B cell (primary cell): ENCODE measurements at places on chromosomes 6 and 20. TPM values are rescaled to one million over a fixed set of nuclear protein-coding genes. Genes with fewer than 3 reads are reported as not detected.

DNA sequence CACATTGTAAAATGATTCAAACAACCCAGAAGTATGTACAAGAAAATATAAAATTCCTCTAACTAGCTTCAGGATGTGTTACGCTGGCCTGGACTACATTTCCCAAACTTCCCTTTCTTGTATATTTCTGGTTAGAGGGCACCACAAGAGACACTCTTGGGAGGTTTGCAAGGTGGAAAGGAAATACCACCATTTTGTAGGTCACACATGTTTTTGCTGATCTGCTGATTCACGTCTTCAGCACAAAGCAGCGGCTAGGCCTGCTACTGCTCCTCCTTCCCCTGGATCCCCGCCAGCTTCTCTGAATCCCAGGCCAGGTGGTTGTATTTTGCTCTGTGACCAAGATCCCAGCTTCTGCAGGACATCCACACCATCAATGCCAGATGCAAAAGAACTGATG is 104.2 kb downstream of the AGPAT4 start:
- H3K4me3 ChIP-seq = peak overlapping the region; percentile 15
- no peak for DNase-seq
- peaks cover 6% of the 10 kb centered on the region for H3K36me3 ChIP-seq
- peak overlapping the region; percentile 39 for H3K27ac ChIP-seq
- peaks cover 29% of the 10 kb centered on the region for H3K4me1 ChIP-seq

DNA sequence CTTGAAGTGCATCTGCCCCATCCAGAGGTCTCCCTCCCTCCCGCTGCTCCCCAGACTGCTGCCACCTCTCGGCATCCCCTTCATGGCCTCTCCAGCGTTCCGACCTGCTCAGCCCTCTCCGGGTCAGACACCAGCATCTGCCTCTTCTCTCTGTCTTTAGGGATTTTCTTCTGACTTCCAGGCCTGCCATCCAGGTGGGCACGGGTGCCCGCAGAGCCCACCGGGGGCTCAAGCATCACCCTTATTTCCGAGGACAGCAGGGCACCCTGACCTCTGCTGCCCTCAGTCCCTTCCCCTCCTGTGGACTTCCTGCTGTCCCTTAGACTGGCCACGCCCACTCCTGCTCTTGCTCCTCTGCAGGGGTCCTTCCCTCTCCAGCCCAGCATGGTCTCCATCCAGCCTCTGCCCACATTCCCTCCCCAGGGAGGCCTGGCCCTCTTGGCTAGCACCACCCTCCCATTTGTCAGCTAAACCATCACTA is 3.3 kb downstream of the NPEPL1 start:
- H3K4me3 ChIP-seq = no peak overlapping the region
- peaks cover 8% of the 10 kb centered on the region for H3K36me3 ChIP-seq
- no peak for DNase-seq
- peaks cover 8% of the 10 kb centered on the region for H3K4me1 ChIP-seq

DNA sequence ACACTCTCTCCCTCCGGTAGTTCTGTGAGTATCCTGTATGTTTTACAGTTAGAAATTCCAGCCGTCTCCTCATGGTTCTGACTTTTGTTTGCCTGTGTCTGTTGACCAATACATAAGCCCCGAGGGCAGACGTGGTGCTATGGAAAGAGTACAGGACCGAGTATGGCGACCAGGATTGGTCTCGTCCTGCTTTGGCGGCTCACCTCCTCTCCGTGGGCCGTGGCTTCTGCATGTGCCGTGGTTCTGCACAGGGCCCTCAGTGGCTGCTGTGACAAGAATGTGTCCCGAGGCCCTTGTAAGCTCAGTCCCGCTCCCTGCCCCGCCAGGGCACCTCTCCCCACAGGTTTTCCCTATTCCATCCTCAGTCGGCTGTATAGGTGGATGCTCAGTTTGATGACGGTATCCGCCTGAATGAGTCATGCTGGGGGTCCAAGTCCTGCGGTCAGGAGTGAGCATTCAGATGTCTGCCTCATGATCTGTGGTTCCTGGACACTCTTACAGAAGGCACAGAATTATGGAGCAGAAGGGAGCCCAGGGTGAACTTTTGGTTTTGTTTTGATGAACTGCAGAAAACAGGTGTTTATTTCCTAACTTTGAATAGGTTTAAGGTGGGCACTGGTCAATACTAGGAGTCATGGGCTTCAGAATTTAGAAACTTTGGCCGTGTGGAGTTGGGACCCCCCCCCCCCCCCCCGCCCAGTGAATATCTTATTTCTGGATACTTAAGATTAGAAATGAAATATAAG is 1.2 kb downstream of the ARFGAP1 start:
- DNase-seq = no peak
- H3K36me3 ChIP-seq = no peaks in the 10 kb centered on the region
- H3K4me1 ChIP-seq = peaks cover 13% of the 10 kb centered on the region
- no peak overlapping the region for H3K27ac ChIP-seq

DNA sequence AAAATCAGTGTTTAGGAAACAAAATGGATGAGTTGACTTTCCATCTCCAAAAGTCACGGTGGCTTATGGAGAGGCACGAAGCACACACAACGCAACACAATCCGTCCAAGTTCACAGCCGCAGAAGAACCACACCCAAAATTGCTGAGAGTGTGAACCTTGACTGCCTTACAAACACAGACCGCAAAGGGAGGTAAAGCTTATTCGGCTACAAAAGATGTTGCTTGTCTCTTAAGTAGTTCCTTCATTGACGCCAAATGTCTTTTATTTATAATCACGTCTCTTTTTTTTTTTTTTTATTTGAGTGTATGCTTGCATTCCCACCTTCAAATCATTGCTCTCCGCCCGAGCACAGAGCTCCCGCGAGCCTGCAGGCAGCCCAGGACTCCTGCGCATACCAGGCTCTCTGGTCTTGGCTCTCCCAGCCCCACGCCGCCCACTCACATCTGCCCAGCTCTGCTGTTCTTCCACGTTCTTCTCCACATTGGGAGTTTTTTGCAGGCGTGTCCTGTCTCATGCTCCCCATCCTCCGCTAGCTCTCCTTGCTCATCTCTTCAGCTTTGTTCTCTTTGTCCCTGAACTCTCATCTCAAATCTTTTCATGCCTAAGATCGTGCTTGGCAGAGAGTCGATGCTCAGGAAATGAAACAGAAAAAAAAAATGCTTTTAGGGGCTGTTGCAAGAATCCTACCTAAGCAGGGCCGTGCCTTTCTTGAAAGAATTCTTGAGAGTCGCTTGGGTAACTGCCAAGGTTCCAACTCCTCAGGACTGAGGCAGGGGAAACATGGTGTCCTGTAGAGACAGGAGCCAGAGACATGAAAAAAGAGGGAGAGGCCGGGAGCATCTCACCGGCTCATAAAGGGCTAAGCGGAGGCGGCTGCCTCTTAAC is 25.8 kb downstream of the LY86 start:
- H3K36me3 ChIP-seq = peaks cover 16% of the 10 kb centered on the region
- peaks cover 59% of the 10 kb centered on the region for H3K4me1 ChIP-seq
- H3K4me3 ChIP-seq = no peak overlapping the region
- no peak overlapping the region for H3K27ac ChIP-seq

GRCh38 chr6:2047855-2048254 is 197.6 kb downstream of the GMDS start:
- DNase-seq = no peak
- no peaks in the 10 kb centered on the region for H3K36me3 ChIP-seq
- H3K27me3 ChIP-seq = no peaks in the 10 kb centered on the region
- H3K4me1 ChIP-seq = no peaks in the 10 kb centered on the region

- peaks cover 26% of the 10 kb centered on the region for H3K4me1 ChIP-seq
- no peak overlapping the region for H3K27ac ChIP-seq
- DNase-seq = no peak
- no peaks in the 10 kb centered on the region for H3K27me3 ChIP-seq
These were observed 64.8 kb downstream of the FYN start for GRCh38 chr6:111808493-111808892.

DNA sequence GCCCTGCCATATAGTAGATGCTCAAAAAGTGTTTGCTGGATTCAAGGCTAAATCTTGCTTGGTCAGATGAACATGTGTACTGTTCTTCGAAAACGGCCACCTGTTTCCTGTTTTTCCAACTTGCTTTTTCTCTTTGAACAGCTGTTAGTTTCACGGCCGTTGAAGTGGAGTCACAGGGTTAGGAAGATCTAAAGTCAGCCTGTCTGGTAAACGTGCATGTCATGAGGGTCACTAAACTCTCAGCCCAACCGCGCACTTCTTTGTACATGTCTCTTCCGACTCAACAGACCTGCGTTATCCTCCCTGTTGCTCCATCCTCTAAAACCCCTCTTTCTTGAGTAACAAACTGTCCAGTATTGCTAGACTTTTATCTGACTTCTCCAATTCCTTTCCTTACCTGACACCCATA is 93.2 kb upstream of the MAN1A1 start:
- peaks cover 27% of the 10 kb centered on the region for H3K4me1 ChIP-seq
- H3K36me3 ChIP-seq = no peaks in the 10 kb centered on the region
- no peaks in the 10 kb centered on the region for H3K27me3 ChIP-seq
- H3K4me3 ChIP-seq = no peak overlapping the region
- no peak overlapping the region for H3K27ac ChIP-seq

- no peaks in the 10 kb centered on the region for H3K4me1 ChIP-seq
- no peak overlapping the region for H3K4me3 ChIP-seq
- no peaks in the 10 kb centered on the region for H3K36me3 ChIP-seq
- H3K27ac ChIP-seq = no peak overlapping the region
- H3K27me3 ChIP-seq = peaks cover 37% of the 10 kb centered on the region
These were observed 4.5 kb upstream of the NKAIN4 start for GRCh38 chr20:63258781-63259180.

- no peaks in the 10 kb centered on the region for H3K4me1 ChIP-seq
- no peaks in the 10 kb centered on the region for H3K27me3 ChIP-seq
- no peak for DNase-seq
These were observed 32.6 kb downstream of the BAK1 start for GRCh38 chr6:33547499-33547898.

- H3K27ac ChIP-seq = no peak overlapping the region
- no peaks in the 10 kb centered on the region for H3K4me1 ChIP-seq
- H3K27me3 ChIP-seq = no peaks in the 10 kb centered on the region
- H3K4me3 ChIP-seq = no peak overlapping the region
These were observed 79.0 kb downstream of the IMPG1 start for GRCh38 chr6:75993236-75994162.

LTB gene
- total RNA-seq = 473 and 488 TPM in 2 replicates

SMLR1 gene
- total RNA-seq = not detected in 2 replicates

HDGFL1 gene
- total RNA-seq = not detected in 2 replicates

CYP21A2 gene
- total RNA-seq = 0.51 TPM in 1 of 2 replicates, not detected in the other

ANKRD66 gene
- total RNA-seq = not detected in 2 replicates
